ENCODE measurements at places on chromosomes 4 and X. TPM values are rescaled to one million over a fixed set of nuclear protein-coding genes. Genes with fewer than 3 reads are reported as not detected.

Gene SYTL5
- total RNA-seq = 0.27 TPM

Gene HTATSF1
- total RNA-seq = 61.7 TPM

Gene RBM47
- 2.6 TPM for total RNA-seq

Gene XG
- 15.2 TPM for total RNA-seq

Gene RGN
- total RNA-seq = not detected

Gene RENBP
- 15.5 TPM for total RNA-seq

Gene MYL5
- total RNA-seq = 24.3 TPM

Gene UGT2B7
- not detected for total RNA-seq

Gene IL3RA
- total RNA-seq = 1.1 TPM

Gene NIPAL1
- total RNA-seq = 6.9 TPM

Gene HSD17B13
- total RNA-seq = not detected

Gene NRK
- total RNA-seq = 0.16 TPM

Gene CCKAR
- total RNA-seq = 0.05 TPM

Gene ANOS1
- total RNA-seq = 3.1 TPM

Gene IL9R
- not detected for total RNA-seq

Gene MFSD8
- 14.6 TPM for total RNA-seq

Gene ARHGAP6
- total RNA-seq = 0.60 TPM

Data from motor neuron (in vitro differentiated cells).